ENCODE measurements at places on chromosomes 2 and 18.

GRCh38 chr2:239897596-239898235 lies 127.4 kb downstream of the NDUFA10 start:
- no peak for DNase-seq

- no peak for DNase-seq
Observed at GRCh38 chr2:19540739-19541525, 182.5 kb upstream of the OSR1 start.

- DNase-seq: peak; percentile 26
Observed at GRCh38 chr2:236715491-236715961, 145.9 kb downstream of the ACKR3 start.

- DNase-seq: no peak
Observed at GRCh38 chr18:41444943-41445342, 510.1 kb upstream of the PIK3C3 start.

DNA sequence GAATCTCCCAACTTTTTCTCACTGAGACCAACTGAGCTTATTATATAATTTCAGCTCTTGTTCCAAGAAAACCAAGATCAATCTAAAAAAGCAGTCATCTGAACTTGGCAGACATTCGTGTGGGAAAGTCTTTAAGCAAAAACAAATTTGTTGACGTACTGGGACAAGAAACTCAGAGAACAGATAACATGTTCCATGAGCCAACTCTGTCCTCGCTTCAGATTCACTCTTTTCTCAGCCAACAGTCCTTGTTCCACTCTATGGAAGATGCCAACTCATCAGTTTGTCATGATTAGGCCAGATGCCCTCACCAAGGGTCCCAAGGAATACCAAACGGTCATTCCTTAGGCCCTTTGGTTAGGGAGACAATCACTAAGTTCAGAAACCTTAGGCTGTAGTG lies 224.2 kb upstream of the CTAGE1 start:
- no peak for DNase-seq

- no peak for DNase-seq
Observed at GRCh38 chr2:14706201-14706600, 73.7 kb downstream of the LRATD1 start.

DNA sequence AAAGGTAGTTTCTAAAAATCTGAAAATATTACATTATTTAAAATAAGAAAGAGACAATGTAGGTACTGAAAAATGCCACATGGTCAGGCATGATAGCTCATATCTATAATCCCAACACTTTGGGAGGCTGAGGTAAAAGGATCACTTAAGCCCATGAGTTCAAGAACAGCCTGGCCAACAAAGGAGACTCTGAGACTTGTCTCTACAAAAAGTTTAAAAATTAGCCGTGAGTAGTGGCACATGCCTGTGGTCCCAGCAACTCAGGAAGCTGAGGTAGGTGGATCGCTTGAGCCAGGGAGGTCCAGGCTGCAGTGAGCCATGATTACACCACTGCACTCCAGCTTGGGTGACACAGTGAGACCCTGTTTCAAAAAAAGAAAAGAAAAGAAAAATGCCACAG lies 21.8 kb downstream of the ATAD2B start:
- no peak for DNase-seq

DNA sequence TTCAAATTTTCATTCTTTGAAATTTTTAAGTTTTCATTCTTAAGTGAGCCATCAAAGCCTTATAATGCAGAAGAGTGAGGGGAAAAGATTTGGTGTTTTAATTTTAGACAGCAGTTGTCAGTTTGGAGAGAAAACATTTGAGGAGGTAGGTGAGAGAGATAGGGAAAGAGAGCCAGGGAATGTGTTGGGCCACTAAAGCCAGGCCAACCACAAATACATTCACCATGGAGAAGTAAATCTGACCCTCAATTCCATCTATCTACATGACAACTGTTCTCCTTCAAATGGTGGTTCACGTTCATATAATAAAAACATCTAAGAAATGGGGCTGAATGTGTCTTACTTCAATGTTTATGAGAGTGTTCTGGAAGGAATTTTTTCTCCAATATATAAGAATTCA lies 553.0 kb upstream of the SYT4 start:
- DNase-seq: no peak

DNA sequence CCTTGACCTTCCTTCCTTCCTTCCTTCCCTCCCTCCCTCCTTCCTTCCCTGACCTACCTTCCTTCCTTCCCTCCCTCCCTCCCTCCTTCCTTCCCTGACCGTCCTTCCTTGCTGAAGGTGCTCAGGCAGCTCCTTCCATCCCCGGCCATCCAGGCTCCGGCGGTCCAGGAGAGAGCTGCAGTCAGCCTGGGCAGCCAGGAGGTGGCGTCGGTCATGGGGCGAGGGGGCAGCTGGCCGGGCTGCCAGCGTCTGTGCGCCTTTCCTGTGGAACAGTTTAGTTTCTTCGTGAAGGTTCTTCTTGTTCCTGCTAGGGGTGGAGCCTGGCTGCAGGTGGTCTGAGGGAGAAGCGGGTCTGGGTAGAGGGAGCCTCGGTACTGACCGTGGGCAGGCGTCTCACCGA lies 15.7 kb downstream of the GPR35 start:
- peak; percentile 2 for DNase-seq

DNA sequence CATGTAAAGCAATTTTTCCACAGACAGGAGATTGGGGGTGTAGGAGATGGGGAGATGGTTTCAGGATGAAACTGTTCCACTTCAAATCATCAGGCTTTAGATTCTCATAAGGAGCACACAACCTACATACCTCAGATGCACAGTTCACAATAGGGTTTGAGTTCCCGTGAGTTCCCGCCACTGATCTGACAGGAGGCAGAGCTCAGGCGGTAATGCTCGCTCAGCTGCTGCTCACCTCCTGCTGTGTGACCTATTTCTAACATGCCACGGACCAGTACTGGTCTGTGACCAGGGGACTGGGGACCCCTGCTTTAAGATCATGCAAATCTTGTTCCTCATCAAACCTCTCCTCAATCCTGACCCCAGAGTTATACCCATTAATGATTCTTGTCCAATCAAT lies 70.1 kb downstream of the RPE start:
- no peak for DNase-seq

DNA sequence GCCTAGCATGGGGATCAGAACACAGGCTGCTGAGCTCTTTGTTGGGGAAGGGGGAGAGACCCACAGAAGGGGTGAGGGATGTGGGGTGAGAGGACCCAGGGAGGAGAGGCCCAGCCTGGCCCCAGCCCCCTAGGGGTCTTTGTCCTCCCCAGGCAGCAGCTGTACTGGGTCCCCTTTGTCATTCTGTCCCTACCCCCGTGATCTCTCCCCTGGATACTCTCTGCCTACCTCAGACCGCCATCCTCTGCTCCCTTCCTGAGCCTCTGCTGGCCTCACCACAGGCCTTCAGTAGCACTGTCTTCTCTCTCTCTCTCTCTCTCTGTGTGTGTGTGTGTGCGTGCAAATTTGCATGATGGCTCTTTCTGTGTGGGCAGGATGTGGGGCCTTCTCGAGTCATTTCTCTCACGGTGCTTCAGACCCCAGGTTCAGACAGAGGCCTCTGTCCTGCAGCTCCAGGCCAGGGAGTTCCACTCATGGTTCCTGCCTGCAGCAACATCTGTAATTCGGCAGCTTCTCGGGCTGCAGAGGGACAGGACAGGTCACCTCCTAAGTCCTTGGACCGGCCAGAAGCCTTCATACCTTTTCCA lies 1.4 kb downstream of the PSD4 start:
- DNase-seq: no peak

DNA sequence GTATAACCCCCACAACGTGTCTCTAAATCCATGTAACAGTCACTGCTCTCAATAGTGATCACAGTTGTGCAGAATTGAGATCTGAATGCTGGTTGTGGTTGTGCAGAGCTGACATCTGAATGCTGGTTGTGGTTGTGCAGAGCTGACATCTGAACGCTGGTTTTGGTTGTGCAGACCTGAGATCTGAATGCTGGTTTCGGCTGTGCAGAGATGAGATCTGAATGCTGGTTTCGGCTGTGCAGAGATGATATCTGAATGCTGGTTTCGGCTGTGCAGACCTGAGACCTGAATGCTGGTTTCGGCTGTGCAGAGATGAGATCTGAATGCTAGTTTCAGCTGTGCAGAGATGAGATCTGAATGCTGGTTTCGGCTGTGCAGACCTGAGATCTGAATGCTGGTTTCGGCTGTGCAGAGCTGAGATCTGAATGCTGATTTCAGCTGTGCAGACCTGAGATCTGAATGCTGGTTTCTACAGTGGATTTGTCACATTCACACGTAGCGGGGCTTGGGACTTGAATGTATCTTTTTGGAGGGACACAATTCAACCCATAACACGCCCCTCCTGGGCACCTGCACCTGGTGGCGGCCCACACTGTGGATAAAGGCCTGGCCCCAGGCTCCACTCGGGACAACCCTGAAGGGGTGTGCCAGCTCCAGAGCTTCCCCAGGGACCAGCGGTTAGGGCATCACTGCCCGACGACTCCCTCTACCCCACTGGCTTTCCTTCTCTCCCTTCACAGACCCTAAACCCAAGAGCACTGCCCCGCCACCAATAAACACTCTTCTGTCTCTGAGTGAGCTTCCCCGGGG lies 51.1 kb upstream of the SLC66A3 start:
- no peak for DNase-seq

DNA sequence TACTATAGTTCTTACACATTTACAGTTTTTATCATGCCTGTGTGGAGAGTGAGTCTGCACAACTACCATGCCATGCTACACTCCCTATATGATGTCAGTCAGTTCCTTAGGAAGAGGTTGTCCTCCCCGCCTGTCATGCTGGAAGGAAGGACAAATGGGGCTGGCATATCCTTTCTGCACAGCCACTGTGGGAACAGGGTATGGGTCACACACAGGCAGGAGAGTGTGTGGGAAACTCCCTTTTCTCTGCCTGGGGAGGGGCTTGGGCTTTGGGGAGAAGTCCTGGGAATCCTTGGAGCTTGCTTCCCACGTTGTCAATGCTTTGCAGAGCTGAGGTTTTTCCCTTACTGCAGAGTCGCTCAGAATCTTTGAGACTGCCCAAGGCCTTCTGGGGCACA lies 232.1 kb downstream of the PRKCE start:
- DNase-seq: no peak

DNA sequence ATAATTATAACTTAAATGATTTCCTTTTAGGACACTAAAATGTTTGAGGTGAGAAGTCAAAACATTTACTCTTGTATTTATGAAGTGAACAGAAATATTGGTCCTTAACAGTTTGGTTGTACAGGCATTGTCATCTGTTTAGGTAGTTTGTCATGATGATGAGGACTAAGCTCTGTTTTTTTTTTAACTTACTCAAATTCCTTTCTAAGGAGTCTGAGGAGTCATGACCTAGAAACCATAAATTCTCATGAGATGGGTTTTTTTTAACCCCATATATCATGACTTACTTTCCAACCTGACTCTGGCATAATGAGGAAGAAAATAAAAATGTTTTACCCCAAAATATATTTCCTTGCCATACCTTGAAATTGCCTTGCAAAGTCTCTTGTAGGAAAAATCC lies 1176.2 kb downstream of the SUCLG1 start:
- no peak for DNase-seq

DNA sequence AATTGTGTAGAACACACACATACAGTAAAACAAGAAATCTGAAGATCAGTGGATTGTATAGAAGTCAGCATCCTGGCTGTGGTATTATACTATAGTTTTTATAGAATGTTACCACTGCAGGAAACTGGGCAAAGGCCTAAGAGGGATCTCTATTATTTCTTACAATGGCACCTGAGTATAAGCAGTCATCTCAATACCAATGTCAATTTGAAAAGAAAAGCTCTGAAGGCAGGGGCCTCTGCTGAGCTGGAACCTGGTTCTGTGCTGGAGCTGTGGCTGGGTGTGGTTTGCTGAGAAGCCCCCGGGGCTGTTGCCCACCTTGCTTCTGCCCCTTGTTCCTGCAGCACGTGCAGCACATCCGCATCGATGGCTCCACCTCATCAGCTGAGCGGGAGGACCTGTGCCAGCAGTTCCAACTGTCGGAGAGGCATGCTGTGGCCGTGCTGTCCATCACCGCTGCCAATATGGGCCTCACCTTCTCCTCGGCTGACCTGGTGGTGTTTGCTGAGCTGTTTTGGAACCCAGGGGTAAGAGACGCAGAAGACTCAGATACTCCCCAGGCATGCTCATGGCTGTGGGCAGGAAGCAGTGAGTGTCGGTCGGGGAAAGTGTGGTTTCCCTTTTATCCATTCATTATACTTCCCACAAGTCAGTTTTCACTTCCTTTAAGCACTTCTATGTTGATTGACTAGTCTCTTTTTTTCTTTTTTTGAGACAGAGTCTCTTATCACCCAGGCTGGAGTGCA lies 23.5 kb upstream of the RPL37A start:
- no peak for DNase-seq

GRCh38 chr18:38243291-38243690 lies 677.7 kb upstream of the CELF4 start:
- DNase-seq: no peak

Data from NCI-H1092 treated with DMSO at 0.1 percent for 48 hours (cell line).